Fibroblast of skin of scalp (primary cell): ENCODE measurements at places on chromosomes 1 and 21.

GRCh38 chr1:157101149-157101548, 1.5 kb upstream of the ETV3L start:
- no peak for DNase-seq

- no peak for DNase-seq
Measured at GRCh38 chr21:41258617-41259016, 58.0 kb upstream of the FAM3B start.

DNA sequence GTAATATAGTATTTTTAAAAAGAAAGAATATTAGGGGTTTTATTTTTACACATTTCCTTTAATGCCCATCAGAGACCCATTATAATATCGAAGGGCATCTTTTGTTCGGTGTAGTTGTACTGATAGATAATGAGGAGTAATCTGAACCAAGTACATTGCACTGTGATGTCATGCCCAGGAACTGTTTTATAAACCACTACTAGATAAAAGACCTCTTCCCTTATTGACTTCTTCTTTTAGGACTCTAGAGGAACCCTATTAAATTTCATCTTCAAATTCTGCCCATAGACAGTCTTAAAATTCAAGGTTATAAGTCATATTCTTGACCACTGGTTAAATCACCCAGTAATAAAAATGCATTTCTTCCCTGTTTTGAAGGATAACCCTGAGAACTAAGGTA, 206.5 kb downstream of the NRIP1 start:
- DNase-seq: no peak

- DNase-seq: no peak
Measured at GRCh38 chr1:44283524-44284173, 70.4 kb downstream of the DMAP1 start.

GRCh38 chr1:54989473-54989872, 9.0 kb downstream of the TMEM61 start:
- DNase-seq: no peak

DNA sequence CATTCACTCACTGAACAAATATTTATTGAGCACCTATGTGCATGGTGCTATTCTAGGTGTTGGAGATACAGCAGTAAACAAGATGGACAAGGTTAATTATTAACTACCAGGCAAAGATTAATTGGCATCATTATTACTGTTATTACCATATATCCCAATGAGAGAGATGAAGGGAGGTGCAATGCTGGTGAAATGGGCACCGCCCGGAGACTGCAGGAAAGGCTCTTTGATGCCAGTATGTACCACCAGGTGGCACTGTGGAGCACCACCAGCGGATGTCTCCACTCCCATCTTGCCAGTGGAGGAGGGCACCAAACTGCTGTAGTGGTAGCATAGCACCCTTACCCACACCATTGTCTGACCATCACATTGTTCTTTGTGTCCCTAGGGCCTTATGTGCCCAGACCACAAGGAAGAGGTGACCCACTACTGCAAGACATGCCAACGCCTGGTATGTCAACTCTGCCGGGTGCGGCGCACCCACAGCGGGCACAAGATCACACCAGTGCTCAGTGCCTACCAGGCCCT, 3.0 kb downstream of the TRIM46 start:
- peak; percentile 74 for DNase-seq

DNA sequence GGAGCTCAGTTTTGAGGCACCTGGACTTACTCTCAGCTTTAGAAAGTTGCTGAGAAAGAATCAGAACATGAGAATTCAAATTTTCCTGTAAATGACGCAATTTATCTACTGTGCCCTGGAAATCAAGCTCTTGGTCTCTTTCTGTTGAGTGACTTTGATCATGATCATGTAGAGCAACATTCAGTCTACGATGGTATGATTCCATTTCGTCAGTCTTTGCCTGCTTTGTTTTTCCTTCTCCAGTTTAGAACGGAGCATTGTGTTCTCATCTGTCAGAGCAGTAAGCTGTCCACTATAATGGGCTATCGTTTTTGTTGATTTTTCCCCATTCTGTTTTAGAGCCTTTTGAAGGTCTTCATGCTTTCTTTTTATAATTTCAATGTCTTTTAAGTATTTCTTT, 20.7 kb downstream of the SFT2D2 start:
- no peak for DNase-seq

DNA sequence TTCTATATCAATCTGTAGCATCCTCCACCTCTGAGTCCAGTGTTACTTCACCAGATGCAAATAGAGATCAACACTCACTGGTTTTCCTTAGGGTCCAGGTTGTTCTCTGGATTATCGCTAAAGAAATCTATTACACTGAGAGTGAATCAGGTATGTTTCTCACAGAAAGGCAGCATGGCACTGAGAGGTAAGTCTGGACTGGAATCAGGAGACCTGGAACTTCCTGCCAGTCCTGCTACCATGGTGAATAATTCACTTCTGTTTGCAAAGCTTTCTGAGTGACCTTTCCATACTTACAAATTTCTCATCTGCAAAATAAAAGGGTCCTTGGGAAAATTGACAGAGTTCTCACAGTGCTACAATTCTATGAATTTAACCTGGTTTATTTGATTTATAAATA, 1583.3 kb downstream of the MRPL39 start:
- DNase-seq: no peak

GRCh38 chr1:22677931-22678896, 25.2 kb downstream of the C1QB start:
- DNase-seq: no peak

GRCh38 chr21:24727803-24728440, 879.4 kb downstream of the MRPL39 start:
- DNase-seq: peak; percentile 55

GRCh38 chr1:25807480-25808390, 7.7 kb downstream of the SELENON start:
- DNase-seq: no peak

DNA sequence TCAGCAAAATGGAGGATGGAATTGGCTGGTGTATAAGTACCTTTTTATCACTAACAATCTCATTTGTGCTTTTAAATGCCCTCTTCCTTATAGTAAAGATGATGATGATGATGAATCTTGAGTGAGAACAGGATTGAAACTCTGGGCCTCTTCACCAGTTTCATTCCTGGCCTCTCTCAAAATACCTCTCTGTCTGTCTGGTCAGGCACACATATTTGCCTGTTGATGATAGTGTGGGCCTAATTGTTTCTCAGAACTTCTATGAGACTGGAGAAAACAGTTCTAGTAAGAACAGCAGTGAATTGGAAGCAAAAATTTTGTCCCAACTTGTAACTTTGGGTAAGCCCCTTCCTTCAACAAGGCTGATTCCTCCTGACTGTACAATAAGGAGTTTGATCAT, 94.4 kb upstream of the RGS4 start:
- DNase-seq: no peak

DNA sequence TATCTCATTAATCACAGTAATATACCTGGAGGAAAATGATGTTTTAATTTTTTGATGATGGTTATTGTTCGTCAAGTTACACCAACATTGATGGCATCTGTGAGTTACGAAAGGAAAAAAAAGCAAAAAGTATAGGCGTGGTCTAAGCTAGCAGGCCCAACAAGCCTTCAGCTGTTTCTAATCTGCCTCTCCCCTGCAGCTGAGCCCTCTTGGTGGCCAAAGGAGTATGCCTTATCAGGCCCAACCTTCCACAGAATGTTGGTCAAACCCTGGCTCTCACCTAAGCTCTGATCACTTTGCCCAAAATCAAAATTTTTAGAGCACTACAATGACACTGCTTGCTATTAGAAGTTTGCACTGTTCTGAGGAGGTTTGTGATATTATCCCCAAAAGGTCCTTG, 4.9 kb downstream of the C1orf105 start:
- DNase-seq: no peak

GRCh38 chr1:227948493-227949260, 945 bp upstream of the WNT9A start:
- no peak for DNase-seq

DNA sequence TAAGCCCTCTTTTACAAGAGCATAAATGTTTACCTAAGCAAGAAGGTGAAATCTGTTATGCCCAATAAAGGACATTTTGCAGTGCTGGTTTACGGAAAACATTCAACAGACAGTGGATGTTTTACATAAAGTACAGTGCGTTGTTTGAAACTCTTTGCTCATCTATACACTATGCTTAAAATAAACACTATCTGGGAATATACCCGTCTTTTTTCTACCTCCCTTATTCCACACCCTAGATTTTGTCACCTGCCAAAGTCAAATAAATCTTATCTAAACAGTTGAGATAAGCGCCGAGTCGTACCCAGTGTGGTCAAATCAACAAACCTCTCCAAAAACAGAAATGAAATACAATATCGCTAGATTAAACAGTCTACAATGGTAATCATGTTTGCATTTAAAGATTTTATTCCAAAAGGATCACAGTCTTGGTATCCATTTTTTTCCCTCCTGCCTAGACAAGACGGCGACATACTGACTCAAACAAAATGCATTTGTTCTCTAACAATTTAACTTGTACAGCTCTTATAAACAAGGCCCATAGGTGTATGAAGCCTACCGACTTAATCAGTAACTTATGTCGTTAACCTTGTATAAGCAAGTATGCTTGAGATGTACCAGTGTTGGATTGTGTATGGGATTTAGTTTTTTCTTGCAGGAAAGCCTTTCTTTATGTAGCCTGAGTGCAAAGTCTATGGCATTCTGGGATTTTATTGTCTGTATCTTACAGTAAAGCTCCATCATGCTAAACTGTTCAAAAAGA, 189.1 kb downstream of the FMN2 start:
- DNase-seq: no peak

GRCh38 chr1:196302981-196303380, 305.3 kb downstream of the KCNT2 start:
- DNase-seq: no peak

- DNase-seq: no peak
Measured at GRCh38 chr1:154429118-154429517, 24.0 kb downstream of the IL6R start.

DNA sequence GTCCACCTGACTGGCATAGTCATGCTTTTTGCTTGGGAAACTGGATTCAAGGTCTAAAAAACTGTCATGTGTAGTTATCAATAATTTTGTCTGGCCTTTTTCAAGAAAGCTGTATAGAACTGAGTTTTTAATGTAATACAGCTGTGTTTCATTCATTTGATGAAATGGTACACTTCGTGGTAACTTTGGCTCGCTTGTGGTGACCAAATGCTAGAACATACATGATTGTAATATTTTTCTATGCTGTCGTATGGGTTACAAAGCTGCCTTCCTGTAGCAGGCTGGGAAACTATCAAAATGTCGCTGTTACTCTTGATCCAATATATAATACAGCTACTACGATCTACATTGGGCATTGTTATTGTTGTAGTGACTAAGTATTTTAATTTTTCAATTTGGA, 2.1 kb downstream of the LRRC42 start:
- no peak for DNase-seq

DNA sequence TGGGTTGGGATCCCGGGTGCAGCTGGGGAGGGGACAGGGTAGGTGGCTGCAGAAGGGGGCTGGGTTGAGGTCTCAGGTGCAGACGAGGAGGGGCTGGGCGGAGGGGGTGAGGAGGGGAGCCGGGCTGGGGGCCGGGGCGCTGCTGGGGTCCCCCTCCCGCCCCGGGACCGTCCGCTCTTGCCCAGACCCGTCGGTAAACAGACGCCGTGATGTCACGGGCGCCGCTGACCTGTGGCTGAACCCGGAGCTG, 22.3 kb downstream of the DHRS3 start:
- DNase-seq: no peak

DNA sequence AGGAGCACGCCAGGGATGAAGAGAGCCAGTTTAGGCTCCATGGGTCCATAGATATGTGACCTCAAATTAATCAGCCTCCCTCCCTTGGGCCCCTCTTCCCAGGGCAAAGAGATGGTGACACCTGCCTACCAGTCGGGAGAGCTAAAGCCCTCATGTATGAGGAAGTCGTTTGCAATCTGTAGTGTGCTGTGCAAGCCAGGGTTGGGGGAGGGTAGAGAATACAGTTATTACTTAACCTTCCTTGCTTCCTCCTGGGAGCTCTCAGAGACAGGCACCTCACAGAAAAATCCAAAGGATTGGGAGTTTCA, 4.0 kb downstream of the PGLYRP4 start:
- no peak for DNase-seq

- DNase-seq: no peak
Measured at GRCh38 chr1:222104694-222105392, 363.0 kb upstream of the DUSP10 start.

- DNase-seq: no peak
Measured at GRCh38 chr1:22711071-22711470, 432 bp downstream of the EPHB2 start.

GRCh38 chr1:92085727-92086126, 5.6 kb downstream of the BTBD8 start:
- no peak for DNase-seq

- DNase-seq: peak; percentile 84
Measured at GRCh38 chr1:201763455-201764140, 65.4 kb upstream of the IPO9 start.

- DNase-seq: peak; percentile 56
Measured at GRCh38 chr1:44616991-44617702, 57.1 kb downstream of the TMEM53 start.

GRCh38 chr1:20279509-20279908, 11.2 kb upstream of the VWA5B1 start:
- peak; percentile 78 for DNase-seq

- no peak for DNase-seq
Measured at GRCh38 chr1:27435566-27436203, 43.3 kb downstream of the GPR3 start.

DNA sequence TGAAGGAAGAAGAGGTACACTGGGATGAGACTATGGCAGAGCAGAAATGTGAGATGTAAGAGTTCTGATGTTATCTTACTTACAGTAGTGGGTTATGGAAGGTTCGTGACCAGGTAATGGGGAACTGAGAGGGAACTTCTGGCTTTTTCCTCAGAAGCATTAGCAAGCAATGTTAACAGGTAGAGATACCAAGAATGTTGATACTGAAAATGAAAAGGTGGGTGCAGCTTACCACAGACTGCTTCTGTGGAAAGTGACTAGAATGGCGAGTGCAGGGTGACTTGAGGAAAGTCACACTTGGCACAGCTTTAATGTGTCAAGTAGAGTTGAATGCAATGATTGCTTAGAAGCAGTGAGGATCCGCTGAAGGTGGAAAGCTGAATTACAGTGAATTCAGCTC, 70.8 kb downstream of the PLA2G4A start:
- DNase-seq: no peak

GRCh38 chr1:29392486-29393450, 156.4 kb downstream of the PTPRU start:
- DNase-seq: no peak

- no peak for DNase-seq
Measured at GRCh38 chr1:38183096-38183495, 136.5 kb upstream of the POU3F1 start.

GRCh38 chr1:6265151-6265550, 4.3 kb upstream of the GPR153 start:
- no peak for DNase-seq
